Inflammatory macrophage treated with lipopolysaccharide for 1 hour (primary cell): ENCODE measurements at places on chromosomes 12 and 14.
A peak's percentile ranks its signal among the peaks of the same experiment; 100 is the strongest.

- no peak for DNase-seq
Observed at GRCh38 chr12:59803735-59804134, 207.9 kb downstream of the SLC16A7 start.

DNA sequence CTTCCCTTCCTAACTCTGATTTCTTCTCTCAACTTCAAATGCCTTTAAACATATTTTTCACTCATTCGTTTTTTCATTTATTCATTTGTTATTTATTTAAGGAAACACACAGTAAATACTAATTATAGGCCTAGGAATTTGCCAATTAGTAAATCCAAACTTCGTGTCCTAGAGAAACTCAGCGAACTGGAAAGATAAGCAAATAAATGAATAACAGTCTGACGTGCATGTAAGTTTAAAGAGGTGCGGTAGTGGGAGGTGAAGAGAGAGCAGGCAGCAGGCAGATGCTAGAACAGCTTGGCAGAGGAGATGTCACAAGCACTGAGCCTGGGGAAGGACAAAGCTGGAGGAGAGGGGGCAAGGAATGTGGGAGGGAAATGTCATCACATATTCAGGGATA lies 228.2 kb downstream of the DPY19L2 start:
- DNase-seq = no peak

- DNase-seq = no peak
Observed at GRCh38 chr12:88431246-88431645, 149.0 kb downstream of the KITLG start.

DNA sequence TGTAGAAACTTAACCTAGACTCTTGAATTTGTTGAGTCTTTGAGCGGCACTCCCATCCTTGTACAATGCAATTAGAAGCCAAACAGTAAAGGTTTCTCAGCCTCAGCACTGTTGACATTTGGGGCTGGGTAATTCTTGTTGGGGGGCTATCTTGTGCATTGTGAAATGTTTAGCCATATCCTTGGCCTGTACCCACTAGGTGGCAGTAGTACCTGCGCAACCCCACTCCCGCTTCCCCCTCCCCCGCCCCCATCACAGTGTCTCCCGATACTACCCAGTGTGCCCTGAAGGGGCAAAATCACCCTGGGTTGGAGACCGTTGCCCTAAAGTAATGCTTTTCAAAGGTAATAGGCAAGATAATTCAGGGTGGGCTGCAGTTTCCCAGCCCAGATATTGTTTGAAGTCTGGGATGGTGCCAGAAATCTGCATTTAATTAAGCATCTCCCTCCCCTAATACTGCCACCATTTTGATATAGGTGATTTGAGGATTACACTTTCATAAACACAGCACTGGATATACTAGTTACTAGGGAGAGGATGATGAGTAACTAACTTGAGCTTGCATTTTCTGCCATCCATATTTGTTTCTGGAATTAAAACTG lies 1.8 kb downstream of the COX6A1 start:
- DNase-seq = peak; percentile 61

DNA sequence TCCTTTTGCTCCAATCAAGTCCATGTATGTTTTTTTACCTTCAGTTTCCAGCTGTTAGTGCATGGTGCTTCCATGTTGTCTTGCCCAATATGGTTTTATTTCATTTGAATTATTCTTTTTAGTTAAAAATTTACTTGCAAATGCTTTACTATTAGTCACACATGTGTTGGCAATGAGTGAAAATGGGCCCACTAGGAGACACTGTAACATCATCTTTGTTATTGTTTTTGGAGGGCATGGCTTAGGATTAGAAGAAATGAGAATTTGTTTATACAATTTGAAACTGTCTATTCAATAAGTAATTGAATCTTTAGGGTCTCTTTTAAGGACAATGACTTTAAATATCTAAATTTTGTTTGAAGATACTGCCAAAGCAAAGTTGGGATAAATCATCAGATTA lies 133.7 kb downstream of the BRMS1L start:
- no peak for DNase-seq

- no peak for DNase-seq
Observed at GRCh38 chr12:131218026-131218922, 264.6 kb downstream of the ADGRD1 start.

DNA sequence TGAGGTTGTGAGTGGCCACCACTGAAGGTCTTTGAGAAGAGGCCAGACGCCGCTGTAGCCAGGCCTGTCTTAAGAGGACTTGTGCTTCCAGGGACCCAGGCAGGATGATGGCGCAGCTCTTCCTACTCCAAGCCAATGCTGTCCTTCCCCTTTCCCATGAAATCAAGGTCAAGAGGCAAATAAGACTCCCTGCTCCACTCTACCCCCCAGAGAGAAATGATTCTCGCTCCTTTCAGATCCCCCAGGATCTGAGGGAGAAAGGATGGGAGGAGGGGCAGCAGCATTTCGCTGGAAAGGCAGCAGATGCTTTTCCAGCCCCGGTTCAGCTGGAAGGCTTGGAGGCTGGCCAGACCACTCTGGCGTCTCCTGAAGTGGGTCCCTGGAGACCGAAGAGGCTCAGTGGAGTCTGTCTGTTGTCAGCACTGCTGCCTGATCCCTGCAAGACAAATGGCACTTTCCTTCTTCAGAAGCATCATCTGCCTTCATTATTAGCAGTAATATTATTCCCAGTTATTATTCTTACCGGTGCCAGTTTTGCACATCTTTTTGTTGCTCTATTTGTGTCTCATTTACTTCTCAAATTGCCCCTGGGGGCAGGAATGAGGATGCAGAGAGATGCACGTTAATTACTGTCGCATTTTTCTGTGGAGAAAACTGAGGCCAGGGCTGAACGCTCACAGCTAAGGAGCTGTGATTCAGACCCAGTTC lies 51.4 kb downstream of the C14orf132 start:
- no peak for DNase-seq

GRCh38 chr12:57886542-57886941 lies 40.0 kb upstream of the CTDSP2 start:
- DNase-seq = no peak

- DNase-seq = no peak
Observed at GRCh38 chr12:33514893-33515292, 75.3 kb upstream of the SYT10 start.

DNA sequence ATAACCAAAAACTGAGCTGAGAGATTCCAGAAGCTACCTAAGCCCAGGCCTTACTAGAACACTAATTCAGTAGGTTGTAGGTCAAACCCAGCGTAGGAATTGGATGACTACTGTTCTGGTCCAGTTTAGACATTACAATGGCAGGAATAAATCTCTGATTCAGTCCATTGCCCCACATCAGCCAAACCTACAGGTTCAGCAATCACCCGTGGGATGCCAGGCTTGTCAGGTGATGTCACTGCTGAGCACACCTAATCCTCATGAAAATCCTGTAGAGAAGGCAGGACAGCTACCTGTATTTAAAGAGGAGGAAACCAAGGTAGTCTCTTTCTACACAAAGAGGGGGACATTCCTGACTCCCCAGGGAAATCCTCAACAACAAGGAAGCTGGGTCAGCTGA lies 63.7 kb downstream of the RFX4 start:
- no peak for DNase-seq

DNA sequence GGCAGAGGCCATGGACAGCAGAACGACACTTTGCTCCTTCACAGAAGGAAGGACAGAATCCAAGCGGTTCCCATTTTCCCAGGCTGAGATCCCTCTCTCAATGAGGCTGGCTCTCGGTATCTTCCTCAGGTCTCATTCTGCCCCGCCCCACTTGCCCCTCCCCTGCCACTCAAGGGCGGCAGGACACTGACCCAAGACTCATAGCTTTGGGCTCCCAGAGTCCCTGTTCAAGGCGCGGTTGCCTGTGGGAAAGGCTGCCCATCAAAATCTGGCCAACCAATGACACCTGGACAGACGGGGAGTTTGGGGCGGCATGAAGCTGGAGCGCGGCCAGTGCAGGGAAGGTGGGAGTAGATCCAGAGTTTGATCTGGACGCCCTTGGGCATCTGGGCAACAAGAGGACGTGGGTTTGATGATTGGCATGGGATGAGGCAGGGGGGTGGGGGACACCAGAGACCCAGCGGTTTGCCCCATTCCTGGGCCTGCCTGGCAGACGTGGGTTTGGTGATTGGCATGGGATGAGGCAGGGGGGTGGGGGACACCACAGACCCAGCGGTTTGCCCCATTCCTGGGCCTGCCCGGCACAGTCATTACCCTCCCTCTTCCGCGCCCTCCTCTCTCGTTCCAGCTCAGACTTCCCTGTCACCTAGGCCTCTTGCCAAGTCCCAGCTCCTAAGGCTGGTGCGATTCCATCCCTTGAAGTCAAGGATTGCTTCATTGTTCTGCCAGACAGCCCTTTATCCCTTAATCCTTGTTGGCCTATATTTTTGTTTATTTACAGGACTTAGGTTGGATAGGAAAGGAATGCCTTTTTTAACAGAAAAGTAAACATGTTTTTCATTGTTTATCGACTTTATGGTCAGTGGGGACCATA lies 92.1 kb downstream of the NINJ2 start:
- no peak for DNase-seq

DNA sequence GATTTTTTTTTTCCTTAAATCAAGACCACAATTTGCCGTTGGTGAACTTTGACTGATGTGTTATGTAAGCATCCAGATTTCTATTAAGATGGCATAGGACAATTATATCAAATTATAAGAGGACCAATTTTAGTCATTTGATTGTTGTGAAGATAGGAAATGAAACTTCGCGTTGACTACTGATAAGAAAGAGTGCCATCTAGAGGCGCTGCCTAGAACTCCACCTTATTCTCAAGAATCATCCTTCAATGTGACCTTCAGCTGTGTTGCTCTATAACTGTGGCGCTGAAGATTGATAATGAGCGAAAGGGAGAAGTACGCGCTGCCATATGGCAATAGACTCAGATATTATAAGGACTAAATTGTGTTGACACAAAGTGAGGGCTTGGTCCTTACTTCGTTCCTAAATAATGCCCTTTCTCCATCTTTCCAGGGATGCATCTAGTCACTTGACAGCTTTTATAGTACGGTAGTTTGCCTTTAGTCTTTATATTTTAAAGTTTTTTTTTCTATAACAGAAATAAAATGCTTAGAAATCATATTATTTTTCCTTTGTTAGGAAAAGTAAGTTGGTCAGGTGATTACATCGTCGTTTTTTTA lies 350.8 kb upstream of the STXBP6 start:
- peak; percentile 74 for DNase-seq

DNA sequence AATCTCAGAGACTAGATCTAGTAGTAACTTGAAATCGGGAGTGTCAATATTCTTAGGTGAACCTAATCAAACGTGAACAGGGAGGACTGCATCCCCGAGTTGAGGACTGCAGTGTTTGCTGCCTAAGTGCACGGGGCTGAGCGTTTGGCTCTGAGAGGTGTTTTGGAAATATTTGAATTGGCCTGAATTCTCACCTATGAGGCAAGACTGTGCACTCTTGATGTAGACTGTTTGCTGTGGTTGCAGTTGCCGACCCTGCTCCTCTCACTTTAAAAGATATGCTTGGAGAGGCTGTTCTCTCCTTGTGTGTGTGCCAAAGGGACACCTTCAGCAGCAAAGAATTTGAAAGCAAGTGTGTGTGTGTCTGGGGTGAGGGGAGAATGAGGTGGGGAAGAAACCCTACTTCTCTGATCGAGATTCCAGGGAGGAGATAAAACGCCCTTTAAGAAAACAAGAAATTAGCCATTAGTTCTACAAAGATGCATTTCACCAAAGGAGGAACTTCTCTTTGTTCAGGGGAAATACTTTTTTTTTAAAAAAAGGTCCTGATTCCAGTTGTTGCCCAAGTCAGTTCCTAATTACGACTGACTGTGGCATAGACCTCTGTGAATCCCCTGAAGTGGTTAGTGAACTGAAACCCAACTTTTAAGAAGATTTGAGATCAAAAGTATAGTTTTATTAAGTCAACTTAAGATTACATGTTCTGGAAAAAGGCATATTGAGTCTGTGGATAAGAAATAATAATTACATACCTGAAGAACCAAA lies 106.6 kb downstream of the DYRK2 start:
- DNase-seq = peak; percentile 67

GRCh38 chr12:39476121-39476520 lies 33.2 kb upstream of the KIF21A start:
- DNase-seq = no peak

DNA sequence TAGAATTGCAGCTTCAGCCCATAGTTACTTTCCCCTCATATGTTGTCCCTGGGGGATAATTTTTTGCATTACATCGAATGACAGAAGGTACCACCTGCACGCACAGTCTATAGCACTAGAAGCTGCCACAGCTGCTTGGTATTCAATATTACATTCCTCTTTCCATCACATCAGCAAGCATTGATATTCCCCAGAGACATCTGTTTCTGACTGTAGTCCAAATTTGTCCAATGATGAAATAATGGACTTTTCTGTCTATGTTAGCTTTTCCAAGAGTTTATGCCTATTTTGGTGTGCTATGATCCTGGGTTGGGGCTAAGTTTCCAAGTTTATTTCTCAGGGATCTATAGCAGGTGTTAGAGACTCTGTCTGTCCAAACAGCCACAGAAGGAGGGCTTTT lies 335.4 kb downstream of the LRIG3 start:
- no peak for DNase-seq

GRCh38 chr14:73717266-73717665 lies 3.1 kb upstream of the PNMA1 start:
- DNase-seq = no peak

GRCh38 chr12:87853448-87854003 lies 175.7 kb downstream of the C12orf50 start:
- no peak for DNase-seq

GRCh38 chr14:63726499-63726898 lies 1.4 kb downstream of the SGPP1 start:
- peak; percentile 48 for DNase-seq

DNA sequence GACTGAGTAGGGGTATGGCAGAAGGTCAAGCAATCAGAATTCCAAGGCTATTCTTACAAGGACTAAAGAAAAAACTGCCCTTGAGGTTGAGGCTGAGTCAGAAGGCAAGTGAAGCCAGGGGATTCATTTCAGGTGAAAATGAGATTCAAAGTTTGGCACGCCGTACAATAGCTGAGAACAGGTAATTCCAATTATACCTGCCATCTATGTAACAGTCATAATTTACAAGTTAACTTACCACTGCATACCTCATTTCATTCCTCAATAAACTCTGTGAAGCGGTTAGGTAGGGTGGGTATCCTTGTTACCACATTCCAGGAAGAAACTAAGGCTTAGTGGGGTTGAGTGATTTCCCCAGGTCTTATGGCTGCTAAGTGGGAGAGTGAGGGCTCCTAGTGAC lies 64.1 kb downstream of the STON2 start:
- DNase-seq = no peak
